ENCODE measurements at places on chromosomes 16 and 17.
A peak's percentile ranks its signal among the peaks of the same experiment; 100 is the strongest.

GRCh38 chr17:79045842-79046196 is 21.9 kb downstream of the C1QTNF1 start:
- peak; percentile 86 for DNase-seq
- no peak overlapping the region for H3K4me3 ChIP-seq
- H3K27me3 ChIP-seq: peaks cover 22% of the 10 kb centered on the region
- H3K36me3 ChIP-seq: no peaks in the 10 kb centered on the region
- peaks cover 32% of the 10 kb centered on the region for H3K4me1 ChIP-seq

DNA sequence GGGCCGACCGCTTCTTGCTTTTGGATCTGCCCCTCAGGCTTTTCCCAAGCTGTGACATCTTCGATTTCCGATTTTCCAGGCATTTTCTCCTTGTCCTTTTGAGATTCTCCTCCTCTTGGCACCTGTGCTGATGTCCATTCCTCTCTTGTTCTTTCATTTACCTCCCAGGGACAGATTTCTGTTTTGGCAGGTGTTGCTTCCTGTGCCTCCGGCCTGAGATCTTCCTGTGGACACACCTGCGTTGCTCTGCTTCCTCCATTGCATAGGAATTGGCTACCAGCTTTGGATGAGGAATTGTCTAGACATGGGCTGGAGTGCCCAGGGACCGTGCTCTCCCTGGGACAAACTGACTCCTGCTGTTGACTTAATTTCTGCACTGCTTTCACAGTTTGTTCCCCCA is 15.1 kb downstream of the GPR179 start:
- H3K27ac ChIP-seq: no peak overlapping the region
- peaks cover 66% of the 10 kb centered on the region for H3K4me1 ChIP-seq
- no peak for DNase-seq
- peaks cover 17% of the 10 kb centered on the region for H3K27me3 ChIP-seq
- H3K36me3 ChIP-seq: no peaks in the 10 kb centered on the region

DNA sequence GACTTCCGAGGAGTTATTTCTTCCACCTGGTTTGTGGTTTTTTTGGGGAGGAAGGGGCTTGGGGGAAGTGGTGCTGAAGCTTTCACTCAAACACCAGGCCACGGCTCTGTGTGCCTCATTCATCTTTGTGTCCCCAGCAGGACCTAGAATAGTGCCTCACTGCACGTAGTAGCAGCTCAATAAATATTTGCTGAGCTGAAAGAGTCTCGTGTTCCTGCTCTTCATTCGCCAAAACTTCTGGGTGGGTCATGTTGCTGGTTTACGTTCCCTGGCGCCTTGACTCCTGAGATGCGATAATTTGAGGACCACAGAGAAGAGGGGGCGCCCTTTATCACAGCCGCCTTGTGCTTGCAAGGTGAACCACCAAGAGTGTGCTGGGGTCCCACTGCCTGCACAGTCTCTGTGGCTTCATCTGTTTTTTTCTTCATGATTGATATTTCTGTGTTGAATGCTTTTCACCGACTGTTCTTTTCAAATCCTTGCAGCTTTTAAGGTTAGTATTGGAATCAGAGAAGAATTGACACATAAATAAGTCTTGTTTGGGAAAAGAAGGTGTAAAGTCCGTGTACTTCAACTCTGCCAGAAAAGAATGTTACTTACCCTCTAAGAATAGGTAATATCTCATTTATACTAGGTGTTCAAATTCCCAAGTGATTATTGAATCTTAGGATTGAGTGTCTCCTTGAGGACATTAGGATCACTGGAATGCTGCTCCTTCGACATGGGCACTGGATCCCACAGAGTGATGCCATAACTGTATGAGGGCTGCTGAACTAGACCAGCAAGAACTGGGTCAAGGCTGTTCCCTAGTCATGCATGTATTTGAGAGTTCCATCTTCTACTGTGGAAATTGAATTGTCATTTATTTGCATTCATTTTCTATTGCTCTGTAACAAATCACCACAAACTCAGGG is 92.7 kb upstream of the CLEC18A start:
- H3K27me3 ChIP-seq: peaks cover 6% of the 10 kb centered on the region
- H3K27ac ChIP-seq: no peak overlapping the region
- H3K4me3 ChIP-seq: no peak overlapping the region
- peaks cover 41% of the 10 kb centered on the region for H3K36me3 ChIP-seq

DNA sequence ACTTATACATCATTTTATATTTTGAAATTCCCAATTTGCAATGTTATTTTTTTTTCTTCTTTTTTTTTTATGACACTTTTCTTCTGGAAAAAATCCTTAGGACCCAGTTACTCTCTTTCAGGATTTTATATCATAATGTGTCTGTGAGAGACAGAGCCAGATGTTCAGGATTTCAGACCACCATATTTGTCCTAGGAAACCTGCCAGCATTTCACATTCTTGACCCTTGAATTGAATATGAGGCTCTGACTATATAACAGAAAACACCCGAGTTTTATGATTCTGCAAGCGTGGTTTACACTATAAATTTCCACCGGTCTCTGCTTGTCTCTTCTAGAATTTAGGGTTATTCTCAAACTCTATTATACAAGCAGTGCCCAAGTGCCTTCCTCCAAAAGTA is 621.0 kb downstream of the WWOX start:
- no peak for DNase-seq
- H3K4me1 ChIP-seq: peaks cover 26% of the 10 kb centered on the region
- no peak overlapping the region for H3K4me3 ChIP-seq
- H3K36me3 ChIP-seq: no peaks in the 10 kb centered on the region
- H3K27ac ChIP-seq: no peak overlapping the region
- H3K27me3 ChIP-seq: peaks cover 4% of the 10 kb centered on the region

DNA sequence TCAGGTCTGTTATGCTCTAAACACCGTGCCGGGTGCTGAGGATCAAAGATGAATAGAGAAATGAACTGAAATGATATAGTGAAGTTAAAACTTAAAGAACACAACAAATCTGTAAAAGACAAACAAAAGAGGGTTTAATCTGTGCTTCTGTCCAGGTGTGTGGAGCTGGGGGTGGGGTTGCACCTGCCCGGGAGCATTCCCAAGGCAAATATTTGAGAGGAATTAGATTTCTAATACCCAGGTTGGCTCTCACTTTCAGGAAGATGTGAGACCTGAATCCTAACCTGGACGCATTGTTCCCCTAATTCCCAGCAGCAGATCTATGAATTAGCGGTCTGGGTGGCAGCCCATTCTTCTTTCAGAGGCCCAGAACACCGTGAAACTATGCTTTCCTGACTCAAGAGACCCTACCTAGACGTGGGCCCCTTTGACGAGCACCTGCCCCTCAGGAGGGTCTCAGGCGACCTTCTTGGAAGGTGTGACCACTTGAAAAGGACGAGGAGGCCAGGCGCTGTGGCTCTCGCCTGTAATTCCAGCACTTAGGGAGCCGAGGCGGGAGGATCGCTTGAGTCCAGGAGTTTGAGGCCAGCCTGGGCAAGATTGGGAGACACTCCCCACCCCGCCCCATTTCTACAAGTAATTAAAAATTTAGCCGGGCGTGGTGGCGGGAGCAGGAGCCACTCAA is 677 bp upstream of the RANGRF start:
- H3K27ac ChIP-seq: no peak overlapping the region
- no peaks in the 10 kb centered on the region for H3K27me3 ChIP-seq
- H3K36me3 ChIP-seq: peaks cover 6% of the 10 kb centered on the region
- DNase-seq: no peak

- H3K36me3 ChIP-seq: no peaks in the 10 kb centered on the region
- peaks cover 1% of the 10 kb centered on the region for H3K4me1 ChIP-seq
- DNase-seq: no peak
Measured at GRCh38 chr17:41396996-41397660, at the start of gene KRT31. Gene KRT31, minus strand, starts transcription at chr17:41397608. Its CDS starts 69 bp downstream, at chr17:41397539.

GRCh38 chr17:37506678-37507077 is 17.0 kb downstream of the DUSP14 start:
- no peaks in the 10 kb centered on the region for H3K27me3 ChIP-seq
- H3K36me3 ChIP-seq: peaks cover 23% of the 10 kb centered on the region
- DNase-seq: peak; percentile 41

GRCh38 chr17:27807567-27808470 is 7.5 kb upstream of the NOS2 start:
- no peaks in the 10 kb centered on the region for H3K36me3 ChIP-seq
- no peak for DNase-seq
- no peak overlapping the region for H3K4me3 ChIP-seq
- H3K4me1 ChIP-seq: peaks cover 38% of the 10 kb centered on the region
- peaks cover 34% of the 10 kb centered on the region for H3K27me3 ChIP-seq

GRCh38 chr16:29745853-29746345 is at the start of gene C16orf54:
Gene C16orf54, minus strand, starts transcription at chr16:29745990. Its CDS starts 1,039 bp downstream, at chr16:29744951.
- H3K4me3 ChIP-seq: no peak within 1 kb of the TSS
- peaks cover 24% of the 10 kb centered on the region for H3K27me3 ChIP-seq
- H3K27ac ChIP-seq: no peak within 1 kb of the TSS
- DNase-seq: no peak
- peaks cover 7% of the 10 kb centered on the region for H3K4me1 ChIP-seq

- H3K36me3 ChIP-seq: no peaks in the 10 kb centered on the region
- peak; percentile 76 for DNase-seq
- H3K4me3 ChIP-seq: peak overlapping the region; percentile 69
- H3K4me1 ChIP-seq: peaks cover 66% of the 10 kb centered on the region
- peaks cover 89% of the 10 kb centered on the region for H3K27me3 ChIP-seq
Measured at GRCh38 chr17:43755389-43755875, 3.2 kb downstream of the SOST start.

GRCh38 chr16:89971495-89972243 is 23.1 kb downstream of the DEF8 start:
- H3K4me3 ChIP-seq: peak overlapping the region; percentile 98
- H3K4me1 ChIP-seq: peaks cover 26% of the 10 kb centered on the region
- no peaks in the 10 kb centered on the region for H3K27me3 ChIP-seq
- no peak overlapping the region for H3K27ac ChIP-seq

- no peak overlapping the region for H3K4me3 ChIP-seq
- no peaks in the 10 kb centered on the region for H3K27me3 ChIP-seq
- H3K27ac ChIP-seq: no peak overlapping the region
- no peak for DNase-seq
- peaks cover 4% of the 10 kb centered on the region for H3K4me1 ChIP-seq
Measured at GRCh38 chr17:82148997-82149396, 51.0 kb upstream of the FASN start.

DNA sequence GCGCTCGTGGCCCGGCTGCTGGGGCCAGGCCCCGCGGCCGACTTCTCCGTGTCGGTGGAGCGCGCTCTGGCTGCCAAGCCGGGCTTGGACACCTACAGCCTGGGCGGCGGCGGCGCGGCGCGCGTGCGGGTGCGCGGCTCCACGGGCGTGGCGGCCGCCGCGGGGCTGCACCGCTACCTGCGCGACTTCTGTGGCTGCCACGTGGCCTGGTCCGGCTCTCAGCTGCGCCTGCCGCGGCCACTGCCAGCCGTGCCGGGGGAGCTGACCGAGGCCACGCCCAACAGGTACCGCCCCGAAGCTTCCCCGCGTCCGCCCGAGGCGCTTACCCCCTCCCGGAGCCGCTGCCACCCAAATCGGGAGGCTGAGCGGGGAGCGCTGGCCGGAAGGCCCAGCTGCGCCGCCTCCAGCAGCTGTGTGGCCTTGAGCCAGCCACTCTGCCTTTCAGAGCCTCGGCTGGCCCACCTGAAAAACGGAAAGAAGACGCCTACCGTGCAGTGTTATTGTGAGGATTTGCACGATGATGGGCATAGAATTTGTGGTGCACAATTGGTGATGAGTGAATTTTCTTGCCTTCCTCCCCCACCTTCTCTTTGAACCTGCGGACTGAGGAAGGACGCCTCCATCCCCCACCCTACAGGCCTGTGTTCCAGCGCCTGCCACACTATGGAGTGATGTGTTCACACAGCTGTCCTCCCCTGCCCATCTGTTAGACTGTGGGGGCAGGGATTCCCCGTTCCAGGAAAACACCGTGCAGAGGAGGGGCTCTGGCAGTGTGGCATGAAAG is 523 bp downstream of the NAGLU start:
- H3K36me3 ChIP-seq: peaks cover 12% of the 10 kb centered on the region
- peaks cover 53% of the 10 kb centered on the region for H3K4me1 ChIP-seq
- H3K27me3 ChIP-seq: peaks cover 12% of the 10 kb centered on the region
- peak overlapping the region; percentile 89 for H3K27ac ChIP-seq

- DNase-seq: no peak
- H3K4me1 ChIP-seq: peaks cover 12% of the 10 kb centered on the region
- H3K27ac ChIP-seq: no peak overlapping the region
Measured at GRCh38 chr17:73022694-73023093, 69.8 kb downstream of the SLC39A11 start.

GRCh38 chr17:39653662-39654331 is 11.4 kb upstream of the TCAP start:
- DNase-seq: peak; percentile 73
- H3K27ac ChIP-seq: peak overlapping the region; percentile 92
- H3K4me1 ChIP-seq: peaks cover 74% of the 10 kb centered on the region

DNA sequence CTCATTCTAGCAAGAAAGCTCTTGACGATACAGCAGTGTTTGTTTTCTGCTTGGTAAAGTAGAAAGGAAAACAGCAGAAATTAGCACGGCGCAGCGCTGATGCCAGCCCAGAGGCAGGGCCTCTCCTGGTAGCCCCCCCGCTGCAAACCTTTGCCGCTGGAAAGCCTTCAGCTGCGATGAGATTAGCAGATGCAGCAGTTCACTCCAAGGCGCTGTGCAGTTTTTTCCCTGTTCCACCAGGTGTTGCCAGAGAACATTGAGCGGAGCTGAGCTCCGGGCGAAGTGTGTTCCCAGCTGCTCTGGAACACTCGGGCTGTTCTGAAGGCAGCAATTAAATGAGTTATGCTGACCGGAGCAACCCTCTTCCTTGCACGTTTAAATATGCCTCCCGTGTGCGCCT is 72.5 kb downstream of the RBFOX1 start:
- H3K36me3 ChIP-seq: peaks cover 5% of the 10 kb centered on the region
- H3K4me1 ChIP-seq: peaks cover 25% of the 10 kb centered on the region
- peaks cover 3% of the 10 kb centered on the region for H3K27me3 ChIP-seq
- peak overlapping the region; percentile 20 for H3K27ac ChIP-seq
- H3K4me3 ChIP-seq: no peak overlapping the region
- peak; percentile 51 for DNase-seq

DNA sequence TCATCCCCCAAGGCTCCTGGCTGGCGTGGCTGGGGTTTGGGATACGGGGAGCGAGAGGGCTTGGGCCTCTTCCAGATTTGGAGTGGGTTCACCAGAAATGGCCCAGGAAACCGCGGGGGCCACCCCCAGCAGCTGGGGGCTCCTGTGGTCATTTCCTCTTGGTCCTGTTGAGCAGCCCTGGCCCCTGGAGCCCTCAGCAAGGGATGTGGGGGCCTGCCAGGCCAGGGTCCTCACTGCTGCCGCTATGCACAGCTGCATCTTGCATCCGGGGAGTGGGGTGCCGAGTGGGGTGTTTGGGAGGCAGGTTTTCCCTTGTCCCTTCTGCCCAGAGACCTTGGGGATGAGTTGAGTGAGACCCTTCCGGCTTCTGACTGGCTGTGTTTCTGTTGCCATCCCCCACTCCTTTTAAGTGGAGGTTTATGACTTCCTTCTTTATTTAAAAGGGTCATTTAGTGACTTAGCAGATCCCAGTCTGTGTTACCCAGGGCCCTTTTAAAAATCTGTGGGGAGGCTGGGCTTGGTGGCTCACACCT is 319.8 kb downstream of the SEC14L1 start:
- H3K4me1 ChIP-seq: peaks cover 76% of the 10 kb centered on the region
- peak overlapping the region; percentile 98 for H3K27ac ChIP-seq
- H3K27me3 ChIP-seq: no peaks in the 10 kb centered on the region

- peaks cover 27% of the 10 kb centered on the region for H3K4me1 ChIP-seq
- peaks cover 2% of the 10 kb centered on the region for H3K27me3 ChIP-seq
- DNase-seq: no peak
- H3K36me3 ChIP-seq: no peaks in the 10 kb centered on the region
Measured at GRCh38 chr17:51746421-51746820, 412.1 kb downstream of the CA10 start.

- no peak overlapping the region for H3K4me3 ChIP-seq
- H3K27ac ChIP-seq: peak overlapping the region; percentile 93
- H3K4me1 ChIP-seq: peaks cover 12% of the 10 kb centered on the region
- H3K27me3 ChIP-seq: no peaks in the 10 kb centered on the region
- DNase-seq: no peak
Measured at GRCh38 chr17:8345052-8345690, 5.5 kb downstream of the ODF4 start.
